ENCODE measurements at places on chromosomes 1 and 21.

DNA sequence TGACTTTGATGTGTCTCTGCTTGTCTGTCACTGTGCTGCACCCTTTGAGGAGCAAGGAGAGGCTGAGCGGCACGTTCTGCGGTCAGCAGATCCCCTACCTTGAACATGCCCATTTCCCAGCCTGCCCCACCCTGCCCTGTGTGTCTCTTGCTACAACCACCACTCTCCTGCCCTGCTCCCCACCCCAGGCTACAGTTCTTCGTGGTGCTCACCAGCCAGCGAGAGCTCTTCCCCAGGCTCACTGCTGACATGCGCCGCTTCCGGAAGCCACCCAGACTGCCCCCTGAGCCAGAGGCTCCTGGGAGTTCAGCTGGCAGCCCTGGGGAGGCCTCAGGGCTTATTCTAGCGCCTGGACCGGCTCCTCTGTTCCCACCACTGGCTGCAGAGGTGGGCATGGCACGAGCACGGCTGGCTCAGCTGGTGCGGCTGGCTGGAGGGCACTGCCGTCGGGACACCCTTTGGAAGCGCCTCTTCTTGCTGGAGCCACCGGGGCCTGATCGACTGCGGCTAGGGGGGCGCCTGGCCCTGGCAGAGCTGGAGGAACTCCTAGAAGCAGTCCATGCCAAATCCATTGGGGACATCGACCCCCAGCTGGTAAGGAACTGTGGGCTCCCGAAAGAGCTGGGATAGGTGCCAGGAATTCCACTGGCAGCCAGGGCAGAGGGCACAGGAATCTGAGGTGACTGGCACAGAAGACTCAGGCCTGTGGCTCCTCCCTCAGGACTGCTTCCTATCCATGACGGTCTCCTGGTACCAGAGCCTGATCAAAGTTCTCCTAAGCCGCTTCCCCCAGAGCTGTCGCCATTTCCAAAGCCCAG is 5.6 kb downstream of the HYI start:
- no peak for DNase-seq

DNA sequence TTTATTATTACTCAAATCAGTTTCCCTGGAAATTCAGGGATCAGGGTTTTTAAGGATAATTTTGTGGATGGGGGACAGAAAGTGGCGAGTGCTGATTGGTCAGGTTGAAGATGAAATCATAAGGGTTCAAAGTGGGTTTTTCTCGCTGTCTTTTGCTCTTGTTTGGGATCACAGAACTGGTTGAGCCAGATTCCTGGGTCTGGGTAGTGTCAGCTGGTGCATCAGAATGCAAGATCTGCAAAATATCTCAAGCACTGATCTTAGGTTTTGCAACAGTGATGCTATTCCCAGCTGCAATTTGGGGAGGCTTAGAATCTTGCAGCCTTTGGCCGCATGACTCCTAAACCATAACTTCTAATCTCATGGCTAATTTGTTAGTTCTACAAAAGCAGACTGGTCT is 9.3 kb downstream of the CHI3L2 start:
- no peak for DNase-seq

DNA sequence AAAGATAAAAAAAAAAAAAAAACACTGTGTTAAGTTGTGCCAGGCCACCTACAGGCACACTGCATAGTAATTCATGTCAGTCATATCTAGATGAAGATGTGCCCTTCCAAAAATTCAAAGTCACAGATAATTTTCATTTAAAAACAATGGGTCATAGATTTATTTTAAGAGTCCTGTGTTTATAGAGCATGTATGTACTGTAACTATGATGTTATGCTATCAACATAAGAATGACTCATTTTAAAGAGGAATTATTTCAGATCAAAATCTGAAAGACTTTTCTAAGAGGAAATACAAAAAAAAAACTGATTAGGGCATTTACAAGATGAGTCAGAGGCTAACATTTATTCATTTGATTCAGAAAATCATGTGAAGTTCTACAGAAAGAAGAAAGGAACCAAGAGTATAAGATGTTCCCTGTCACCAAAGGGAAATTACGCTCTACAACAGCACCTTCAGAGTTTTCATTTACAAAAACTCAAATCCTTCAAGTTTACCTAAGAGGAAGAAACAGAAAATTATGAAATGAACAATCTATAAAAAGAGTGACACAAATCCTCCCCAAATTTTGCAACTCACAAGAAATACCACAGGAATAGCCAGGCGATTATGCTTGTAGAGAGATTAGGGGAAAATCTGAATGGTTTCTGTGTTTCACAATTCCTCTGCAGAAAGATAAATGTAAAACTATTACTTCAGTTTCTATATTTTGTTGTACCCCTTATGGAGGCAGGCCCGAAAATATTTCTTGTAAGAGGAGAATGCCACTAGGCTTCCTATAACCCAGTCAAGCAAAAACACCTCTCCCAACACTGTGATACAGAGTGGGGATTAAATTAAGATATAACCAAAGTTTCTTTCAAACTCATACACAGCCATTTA is 13.8 kb downstream of the TP53BP2 start:
- DNase-seq = no peak

GRCh38 chr21:37871121-37871862 is 45.0 kb downstream of the KCNJ6 start:
- no peak for DNase-seq

DNA sequence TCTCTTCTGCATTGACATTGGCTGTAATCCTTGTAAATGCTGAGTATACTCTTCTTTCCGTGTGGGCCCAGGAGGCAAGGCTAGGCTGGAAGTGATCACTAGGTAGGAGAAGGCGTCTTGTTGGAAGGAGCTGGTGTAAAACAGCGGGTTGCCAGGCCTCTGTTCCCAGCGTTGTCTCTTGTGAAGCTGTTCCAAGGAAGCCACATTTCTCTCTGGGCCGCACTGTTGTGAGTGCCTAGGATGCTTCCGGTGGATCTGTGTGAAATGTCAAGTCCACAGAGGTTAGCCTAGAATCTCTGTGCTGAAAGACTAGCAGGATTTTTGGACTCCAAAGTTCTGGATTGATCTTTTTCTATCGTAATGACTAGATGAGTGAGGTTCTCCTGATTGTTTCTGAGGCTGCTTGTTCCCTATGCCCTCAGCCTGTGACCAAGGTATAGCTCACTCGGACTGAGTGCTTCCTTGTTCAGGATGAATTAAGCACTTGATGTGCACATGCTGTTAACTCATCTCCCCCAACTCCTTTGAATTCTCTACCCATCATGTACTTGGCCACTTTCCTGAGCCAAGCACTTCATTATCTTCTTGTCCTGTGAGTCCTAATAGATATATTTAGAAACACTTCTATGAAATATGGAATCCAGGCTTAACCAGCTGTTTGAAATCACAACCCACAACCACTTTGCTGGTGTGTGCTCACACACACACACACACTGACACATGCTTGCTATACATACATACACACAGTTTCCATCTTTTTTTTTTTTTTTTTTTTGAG is 63.3 kb downstream of the PBX1 start:
- DNase-seq = no peak

- DNase-seq = no peak
These were observed 77.1 kb upstream of the KCTD3 start for GRCh38 chr1:215489771-215490565.

- DNase-seq = no peak
These were observed 734 bp downstream of the CDK18 start for GRCh38 chr1:205505076-205505729.

GRCh38 chr1:205545991-205546390 is 41.5 kb downstream of the CDK18 start:
- no peak for DNase-seq

DNA sequence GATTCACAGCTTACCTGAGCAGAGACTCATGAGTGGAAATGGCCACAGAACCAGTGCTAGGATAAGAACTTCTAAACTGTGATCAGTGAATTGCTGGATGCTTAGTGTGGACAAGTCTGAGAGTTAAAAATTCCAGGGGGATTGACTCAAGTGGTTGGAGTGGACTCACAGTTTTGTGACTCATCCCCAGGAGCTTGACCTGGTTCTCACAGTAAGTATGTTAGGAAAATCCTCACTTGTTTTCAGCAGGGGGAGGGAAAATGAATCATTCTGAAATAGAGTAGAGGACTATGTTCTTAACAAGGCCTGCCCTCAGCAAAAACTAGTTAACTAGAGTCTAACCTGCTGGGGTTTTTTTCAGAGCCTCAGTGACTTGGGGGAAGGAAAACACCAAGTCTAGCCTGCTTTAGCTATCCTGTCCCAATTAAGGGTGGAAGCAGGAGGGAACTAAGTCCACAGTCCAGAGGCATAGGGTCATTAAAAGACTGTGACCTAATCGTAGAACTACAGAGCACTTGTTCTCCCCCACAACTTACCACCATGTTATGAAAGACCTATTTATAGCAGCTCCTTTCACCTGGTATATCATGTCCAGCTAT is 6.1 kb upstream of the CDC73 start:
- no peak for DNase-seq

- no peak for DNase-seq
These were observed 29.6 kb downstream of the RGS5 start for GRCh38 chr1:163173121-163173520.

GRCh38 chr1:1876335-1876930 is 14.5 kb downstream of the GNB1 start:
- no peak for DNase-seq

- no peak for DNase-seq
These were observed 25.2 kb downstream of the ACKR1 start for GRCh38 chr1:159229896-159230295.

DNA sequence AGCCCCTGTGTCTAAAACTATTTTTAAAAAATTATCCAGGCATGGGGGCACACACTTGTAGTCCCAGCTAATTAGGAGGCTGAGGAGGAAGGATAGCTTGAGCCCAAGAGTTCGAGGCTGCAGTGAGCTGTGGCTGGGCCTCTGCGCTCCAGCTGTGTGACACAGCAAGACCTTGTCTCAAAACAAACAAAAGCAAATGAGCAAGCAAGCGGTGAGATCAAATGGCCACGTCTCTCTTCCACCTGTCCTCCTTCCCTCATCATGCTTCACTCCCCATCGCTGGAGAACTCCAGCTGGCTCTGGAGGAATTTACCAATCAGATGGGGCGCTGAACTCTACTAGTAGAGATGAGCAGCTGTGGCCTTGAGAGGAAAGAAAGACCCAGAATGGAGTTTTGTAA is 14.0 kb upstream of the REN start:
- no peak for DNase-seq

GRCh38 chr21:32562426-32562825 is 22.9 kb downstream of the TCP10L start:
- no peak for DNase-seq

GRCh38 chr1:87284456-87285240 is 44.0 kb upstream of the LMO4 start:
- DNase-seq = no peak

DNA sequence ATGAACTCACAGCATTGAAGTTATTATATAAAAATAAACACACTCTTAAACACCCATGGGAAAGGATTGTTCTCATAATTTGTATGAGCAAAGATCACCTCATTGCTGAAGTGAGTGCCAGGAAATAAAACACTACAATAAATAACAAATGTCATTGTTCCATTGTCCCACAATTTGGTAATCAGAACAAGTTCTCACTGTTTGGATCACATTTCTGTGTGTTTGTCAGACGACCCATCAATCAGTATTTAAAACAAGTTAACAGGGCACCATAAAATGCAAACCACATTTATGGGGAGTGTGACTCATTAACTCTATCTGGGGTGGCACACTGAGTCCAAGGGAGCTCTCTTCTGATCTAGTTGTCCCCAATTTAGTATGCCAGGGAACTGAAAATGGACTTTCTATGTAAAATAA is 124.5 kb downstream of the PTPRC start:
- DNase-seq = no peak

DNA sequence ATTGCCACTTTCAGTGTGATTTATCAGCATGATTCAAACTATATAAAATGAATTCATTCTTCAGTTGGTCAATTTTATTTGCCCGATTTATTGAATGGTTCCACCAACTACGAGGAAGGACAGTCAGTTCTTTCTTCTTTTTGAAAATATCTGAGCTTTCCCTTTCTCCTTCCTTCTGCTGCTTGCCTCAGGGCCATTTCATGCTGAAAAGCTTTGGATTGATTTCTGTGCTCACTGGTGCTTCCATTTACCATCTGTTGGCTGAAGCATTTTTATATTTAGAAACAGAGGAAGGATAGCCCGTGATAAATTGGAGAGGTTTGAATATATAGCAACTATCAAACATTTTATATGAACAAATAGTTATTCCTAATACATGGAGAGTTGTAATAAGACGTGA is 68.9 kb upstream of the ADAMTS5 start:
- no peak for DNase-seq

DNA sequence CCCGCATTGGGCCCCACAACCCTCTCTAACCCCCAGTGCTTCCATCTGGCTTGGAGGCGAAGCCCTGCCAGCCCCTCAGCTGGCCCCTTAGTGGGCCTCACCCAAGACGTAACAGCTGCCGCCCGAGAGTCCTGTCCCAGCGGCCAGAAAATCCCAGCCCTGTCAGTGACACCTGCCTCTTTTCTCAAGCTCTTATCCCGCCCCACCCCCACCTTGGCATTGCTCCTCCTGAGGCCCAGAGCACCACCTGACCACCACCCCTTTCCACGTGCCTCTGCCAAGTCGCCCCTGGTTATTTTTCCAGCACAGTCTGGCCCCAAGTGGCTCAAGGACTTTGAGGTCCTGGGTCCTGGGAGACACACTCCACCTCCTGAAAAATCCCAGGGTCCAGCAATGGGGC is 5.9 kb upstream of the CTRC start:
- DNase-seq = no peak

GRCh38 chr1:147651466-147651865 is 18.9 kb downstream of the ACP6 start:
- no peak for DNase-seq

DNA sequence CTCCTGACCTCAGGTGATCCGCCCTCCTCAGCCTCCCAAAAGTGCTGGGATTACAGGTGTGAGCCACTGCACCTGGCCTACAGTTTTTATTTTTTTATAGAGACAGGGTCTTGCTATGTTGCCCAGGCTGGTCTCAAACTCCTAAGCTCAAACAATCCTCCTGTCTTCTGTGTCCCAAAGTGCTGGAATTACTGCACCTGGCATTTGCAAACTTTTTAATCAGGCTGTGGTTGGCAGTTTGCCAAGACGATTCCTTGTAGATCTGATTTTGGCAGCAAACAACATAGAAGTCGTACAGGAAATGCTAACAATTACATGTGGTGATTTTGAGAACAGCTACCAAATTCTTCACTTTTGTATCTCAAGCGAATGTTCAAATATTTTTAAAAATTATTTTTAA is 10.1 kb downstream of the RBP7 start:
- no peak for DNase-seq

GRCh38 chr1:18869847-18870594 is 10.6 kb upstream of the TAS1R2 start:
- no peak for DNase-seq

DNA sequence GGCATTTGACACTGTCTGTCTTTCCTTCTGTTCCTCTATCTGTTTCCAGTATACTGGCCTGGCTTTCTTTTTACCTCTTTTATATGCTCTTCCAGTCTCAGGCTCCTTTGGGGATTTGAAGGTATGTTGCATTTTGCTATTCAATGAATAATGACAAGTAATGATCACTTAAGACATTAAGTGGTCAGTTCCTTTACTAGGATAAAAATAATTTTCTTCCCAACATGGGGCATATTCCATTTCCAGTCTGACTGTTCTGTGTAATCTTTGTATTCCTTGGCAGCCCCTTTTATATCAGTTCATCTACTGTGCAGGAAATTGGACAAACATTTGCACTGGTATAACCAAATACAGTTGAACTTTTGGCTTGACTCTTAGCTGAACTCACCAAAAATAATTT is 15.6 kb downstream of the METTL18 start:
- DNase-seq = no peak

- no peak for DNase-seq
These were observed 27.2 kb upstream of the RCSD1 start for GRCh38 chr1:167602840-167603239.

Measured in activated gamma-delta T cell treated with anti-CD3 and anti-CD28 coated beads, Interleukin-2, amount 50 U/mL, for 16 hours (primary cell).